ENCODE measurements at places on chromosomes 4 and X.

DNA sequence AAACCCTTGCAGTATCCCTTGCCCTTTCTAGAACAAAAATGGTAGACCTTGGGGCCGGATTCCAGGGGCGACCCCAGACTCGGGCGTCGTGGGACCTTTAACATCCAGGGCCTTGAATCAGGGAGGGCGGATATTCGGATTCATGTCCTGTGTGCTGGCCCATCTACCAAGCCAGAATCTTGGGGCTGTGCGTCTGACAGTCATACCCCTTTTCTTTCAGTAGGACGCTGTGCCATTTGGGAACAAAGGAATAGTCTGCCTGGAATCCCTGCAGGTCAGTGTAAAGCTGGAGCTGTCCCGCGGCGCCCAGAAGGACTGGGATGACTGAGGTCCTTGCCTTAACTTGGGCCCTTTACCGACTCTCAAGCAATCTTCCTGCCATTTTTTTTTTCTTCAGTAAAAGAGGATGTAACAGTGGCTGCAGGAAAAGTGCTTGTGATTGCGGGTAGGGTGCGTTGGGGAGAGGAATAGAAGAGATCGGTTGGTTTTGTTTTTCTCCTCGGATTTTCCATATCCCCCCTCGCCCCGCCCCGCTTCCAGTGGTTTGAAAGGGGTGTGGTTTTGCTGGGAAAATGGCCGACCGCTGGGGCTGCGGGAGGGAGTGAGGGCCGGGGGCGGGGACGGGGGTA is 518 bp downstream of the ARMCX1 start:
- DNase-seq: peak; percentile 27

DNA sequence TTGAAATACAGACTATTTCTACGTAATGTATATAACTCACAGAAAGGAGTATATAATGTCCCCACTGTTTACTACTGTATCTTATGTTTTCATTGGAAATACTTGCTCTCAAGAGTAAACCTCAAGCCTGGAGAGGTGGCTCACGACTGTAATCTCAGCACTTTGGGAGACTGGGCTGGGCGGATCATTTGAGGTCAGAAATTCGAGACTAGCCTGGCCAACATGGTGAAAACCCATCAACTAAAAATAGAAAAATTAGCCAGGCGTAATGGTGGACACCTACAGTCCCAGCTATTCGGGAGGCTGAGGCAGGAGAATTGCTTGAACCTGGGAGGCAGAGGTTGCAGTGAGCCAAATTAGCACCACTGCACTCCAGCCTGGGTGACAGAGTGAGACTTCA is 92.8 kb downstream of the COL25A1 start:
- no peak for DNase-seq

GRCh38 chrX:10043386-10043785 is 76.2 kb downstream of the CLDN34 start:
- DNase-seq: no peak

GRCh38 chr4:108181704-108182103 is 13.0 kb upstream of the LEF1 start:
- no peak for DNase-seq

DNA sequence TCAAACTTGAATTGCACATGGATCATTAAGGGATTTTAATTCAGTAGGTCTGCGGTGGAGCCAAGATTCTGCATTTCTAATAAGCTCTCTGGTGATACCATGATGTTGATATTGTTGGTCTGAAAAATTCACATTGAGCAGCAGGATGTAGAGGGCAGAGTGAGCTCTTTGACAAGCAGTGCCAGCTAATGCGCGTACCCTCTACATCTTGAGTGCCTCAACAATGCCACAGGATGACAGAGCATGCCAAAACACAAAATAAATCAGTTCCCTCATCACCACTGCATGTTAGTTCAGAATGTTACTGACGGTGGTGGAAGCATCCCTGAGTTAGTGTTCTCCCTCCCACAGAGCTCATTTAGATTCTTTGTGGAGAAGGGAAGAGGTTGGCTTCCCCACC is 23.5 kb downstream of the IL1RAPL1 start:
- no peak for DNase-seq

- no peak for DNase-seq
Observed at GRCh38 chr4:116374815-116375214, 710.6 kb downstream of the TRAM1L1 start.

- no peak for DNase-seq
Observed at GRCh38 chr4:114385195-114385985, 213.2 kb upstream of the UGT8 start.

- peak; percentile 19 for DNase-seq
Observed at GRCh38 chrX:150692831-150693724, at the start of gene MTMR1. TSS of gene MTMR1 (plus strand) at chrX:150693396. CDS start at chrX:150693531, 135 bp downstream.

DNA sequence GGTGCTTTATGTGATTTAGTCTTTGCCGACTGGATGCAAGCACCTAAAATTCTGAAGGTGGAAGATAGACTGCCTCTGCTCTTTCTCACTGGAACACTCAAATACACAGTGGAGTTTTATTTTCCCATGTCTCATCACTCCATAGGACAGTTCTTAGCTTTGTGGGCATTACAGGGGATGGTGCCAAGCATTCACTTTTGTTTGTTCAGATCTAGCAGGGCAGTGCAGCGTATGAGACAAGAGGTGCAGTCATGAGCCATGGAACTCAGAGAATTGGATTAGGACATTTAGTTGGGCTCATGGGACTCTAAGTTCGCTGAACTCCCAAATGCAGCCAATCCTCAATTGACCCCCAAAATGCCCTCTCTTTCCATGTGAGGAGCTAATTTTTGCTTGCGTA is 1136.9 kb upstream of the PRKX start:
- DNase-seq: no peak

DNA sequence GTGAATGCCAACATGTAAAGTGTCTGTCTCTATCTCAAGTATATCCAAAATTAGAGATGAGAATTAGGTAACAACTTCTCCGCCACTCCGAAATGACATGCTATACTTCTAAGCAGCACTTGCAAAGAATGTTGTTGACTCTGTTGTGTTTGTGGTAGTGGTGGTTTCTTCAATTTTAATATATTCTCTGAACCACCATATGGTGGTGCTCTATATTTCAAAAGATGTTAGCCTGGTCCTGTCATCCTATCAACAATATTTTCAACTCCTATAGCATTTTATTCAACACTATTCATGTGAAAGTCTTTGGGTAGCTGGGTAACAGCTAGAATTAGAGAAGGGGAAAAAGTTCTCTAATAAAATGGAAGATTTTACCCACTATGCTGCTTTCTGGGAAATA is 1622.8 kb upstream of the IGFBP7 start:
- peak; percentile 14 for DNase-seq

GRCh38 chrX:106481341-106481740 is 130.4 kb upstream of the RADX start:
- DNase-seq: peak; percentile 11

DNA sequence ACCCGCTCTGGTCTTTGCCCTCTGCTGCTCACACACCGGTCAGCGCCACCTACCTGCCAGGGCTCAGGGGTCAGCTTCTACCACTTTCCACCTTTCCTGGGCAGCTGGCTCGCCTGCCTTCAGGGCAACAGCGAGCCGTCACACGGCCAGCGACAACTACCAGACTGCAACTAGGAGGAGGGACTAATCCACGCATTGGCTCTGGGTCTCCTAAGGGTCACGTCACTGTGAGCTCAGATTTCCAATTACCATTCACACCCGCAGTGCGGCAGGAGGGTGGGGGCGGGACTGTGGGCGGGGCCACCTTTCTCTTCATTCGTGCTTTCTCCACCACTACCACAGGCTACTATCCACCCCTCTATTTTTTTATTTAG is at the start of gene BEX5:
BEX5 (minus strand) TSS at position 172 of the 374 bp plus-strand sequence. CDS start 1,712 bp downstream, outside the sequence.
- DNase-seq: peak; percentile 65

GRCh38 chrX:54921427-54922021 is 900 bp downstream of the TRO start:
- DNase-seq: peak; percentile 54

DNA sequence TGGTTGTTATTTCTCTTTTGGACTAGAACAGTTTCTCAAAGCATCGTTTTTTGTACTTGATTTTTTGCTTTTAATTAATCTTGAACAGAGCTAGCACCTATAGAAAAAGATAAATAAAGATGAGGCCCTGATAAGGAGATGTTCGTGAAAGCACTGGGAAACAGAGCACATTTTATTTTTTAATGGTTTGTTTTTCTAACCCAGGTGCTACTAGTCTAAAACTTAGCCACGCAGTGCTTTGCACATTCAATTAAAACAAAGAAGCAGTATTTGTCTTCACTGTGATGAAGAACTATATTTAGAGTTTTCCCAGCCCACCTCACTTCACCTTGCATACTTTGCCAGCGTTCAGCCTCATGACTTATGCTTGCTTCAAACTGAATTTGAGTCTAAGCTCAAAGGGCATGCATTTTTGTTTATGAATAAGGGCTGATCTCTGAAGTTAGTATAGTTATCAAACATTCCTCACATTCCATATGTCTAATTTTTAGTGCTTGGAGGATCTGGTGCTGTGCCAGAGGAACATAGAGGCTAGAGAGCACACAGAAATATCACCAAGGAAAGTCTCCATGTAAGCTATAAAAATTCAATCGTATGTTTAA is 76.7 kb downstream of the WWC2 start:
- DNase-seq: no peak

- DNase-seq: no peak
Observed at GRCh38 chrX:106670631-106671030, 55.9 kb upstream of the RNF128 start.

DNA sequence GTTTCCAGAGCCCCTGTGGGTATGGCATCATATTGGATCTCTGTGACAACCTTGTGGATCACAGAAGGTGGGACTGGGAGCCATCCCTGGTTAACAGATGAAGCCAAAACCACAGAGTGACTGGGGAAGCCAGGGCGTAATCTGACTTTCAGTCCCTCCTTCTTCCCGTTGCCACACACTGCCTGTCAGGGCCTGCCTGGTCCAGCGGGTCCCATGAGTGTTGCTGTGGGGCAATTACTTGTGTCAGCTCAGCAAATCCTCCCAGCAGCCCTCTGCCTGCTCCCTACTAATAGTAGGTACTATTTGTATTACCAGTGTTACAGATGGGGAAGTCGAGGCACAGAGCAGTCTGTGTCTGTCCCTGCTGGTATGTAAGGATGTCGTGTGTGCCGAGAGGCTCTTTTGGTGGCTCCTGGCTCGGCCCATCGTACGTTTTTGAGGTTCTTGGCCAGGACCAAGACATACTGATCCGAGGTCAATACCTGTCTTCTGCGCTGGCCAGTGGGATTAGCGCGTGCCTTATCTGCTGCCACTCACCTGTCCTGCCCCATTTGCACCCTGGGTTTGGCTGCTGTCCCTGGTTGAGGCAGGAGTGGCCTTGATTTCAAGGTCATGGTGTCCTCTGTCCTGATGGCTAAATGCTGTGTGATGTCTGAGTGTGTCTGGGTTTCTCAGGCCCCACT is 5.7 kb downstream of the NSG1 start:
- no peak for DNase-seq

- no peak for DNase-seq
Observed at GRCh38 chr4:26455571-26455970, 34.7 kb downstream of the CCKAR start.

DNA sequence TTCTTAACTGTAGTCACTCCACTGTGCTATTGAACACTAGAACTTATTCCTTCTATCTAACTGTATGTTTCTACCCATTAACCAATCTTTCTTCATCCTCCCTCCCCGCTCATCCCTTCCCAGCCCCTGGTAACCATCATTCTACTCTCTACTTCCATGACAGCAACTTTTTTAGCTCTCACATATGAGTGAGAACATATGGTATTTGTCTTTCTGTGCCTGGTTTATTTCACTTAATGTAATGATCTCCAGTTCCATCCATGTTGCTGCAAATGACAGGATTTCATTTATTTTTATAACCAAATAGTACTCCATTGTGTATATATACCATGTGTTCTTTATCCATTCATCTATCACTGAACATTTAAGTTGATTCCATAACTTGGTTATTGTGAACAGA is 186.5 kb downstream of the GABRB1 start:
- DNase-seq: no peak

DNA sequence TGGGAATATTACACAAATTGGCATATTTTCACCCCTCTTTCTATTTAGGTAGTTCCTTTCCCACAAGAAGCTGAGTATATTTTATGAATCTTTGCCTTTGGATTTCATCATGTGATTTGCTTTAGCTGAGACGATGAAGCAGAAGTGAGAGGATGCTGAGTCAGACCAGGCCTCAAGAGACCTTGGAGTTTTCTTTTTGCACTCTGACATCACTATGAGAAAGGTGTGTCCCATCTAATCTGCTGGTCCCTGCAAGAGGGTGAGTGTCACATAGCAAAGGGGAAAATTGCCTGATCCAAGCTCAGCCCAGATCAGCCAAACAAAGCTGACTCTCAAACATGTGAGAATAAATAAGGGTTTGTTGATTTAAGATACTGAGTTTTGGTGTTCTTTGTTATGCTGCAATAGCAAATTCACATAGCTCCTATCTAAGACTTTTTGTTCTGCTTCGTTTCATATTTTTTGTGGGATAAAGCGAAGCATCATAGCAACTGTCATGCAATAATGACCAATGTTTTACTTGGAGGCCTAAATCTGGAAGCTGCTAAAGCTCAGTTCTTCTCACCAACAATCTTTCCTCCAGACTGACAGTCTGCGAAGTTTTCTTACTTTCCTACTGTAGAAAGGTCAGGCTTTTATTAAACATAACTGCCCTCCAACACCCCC is 176.9 kb downstream of the PDHA2 start:
- DNase-seq: no peak

GRCh38 chr4:28548594-28548993 is 1688.0 kb downstream of the STIM2 start:
- DNase-seq: no peak

DNA sequence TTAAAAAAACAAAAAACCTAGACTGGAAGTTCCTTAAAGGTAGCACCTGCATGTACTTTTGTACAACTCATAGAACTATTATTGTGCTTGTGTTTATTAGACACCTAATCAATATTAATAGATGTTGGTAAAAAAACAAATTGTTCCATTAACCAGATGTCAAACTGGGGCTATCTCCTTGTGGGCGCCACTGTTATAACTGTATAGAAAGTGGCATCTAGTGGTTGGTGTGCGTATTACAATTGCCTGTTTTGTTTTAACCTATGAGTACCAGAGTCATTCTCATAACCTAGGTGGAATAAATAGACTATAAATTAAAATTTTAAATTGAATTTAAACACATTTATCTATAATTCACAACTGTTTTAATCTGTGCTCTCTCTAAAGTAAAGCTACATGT is 97.4 kb downstream of the COL4A5 start:
- peak; percentile 58 for DNase-seq

GRCh38 chrX:39854772-39855747 is 242.7 kb downstream of the BCOR start:
- no peak for DNase-seq

DNA sequence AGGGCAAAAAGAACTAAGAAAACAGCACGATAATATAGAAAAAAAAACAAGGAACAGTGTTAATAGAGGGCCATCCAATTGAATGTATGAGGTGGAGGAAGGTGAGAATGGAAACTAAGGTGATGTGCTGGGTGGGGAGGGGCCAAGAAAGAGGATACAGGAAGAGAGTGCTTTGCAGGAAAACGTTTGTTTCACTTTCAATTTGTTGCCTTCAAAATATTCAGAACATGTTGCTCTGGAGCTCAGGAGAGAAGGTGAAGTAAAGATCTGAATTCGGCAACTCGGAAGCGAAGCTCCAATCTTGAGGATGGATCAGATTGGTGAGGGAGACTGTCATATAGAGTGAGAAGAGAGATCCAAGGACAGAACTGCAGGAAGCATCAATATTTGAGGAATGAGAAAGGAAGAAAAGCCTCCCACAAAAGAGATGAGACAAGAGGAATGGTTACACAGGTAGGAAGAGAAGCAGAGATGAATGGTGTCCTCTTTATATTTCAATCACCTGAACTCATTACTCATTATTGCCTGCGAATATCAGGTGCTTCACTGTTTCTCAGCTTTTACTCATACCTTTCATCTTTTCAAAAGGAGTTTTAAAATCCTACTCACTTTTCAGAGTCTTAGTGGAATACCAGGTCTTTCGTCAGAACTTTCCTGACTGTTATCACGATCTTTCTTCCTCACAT is 14.7 kb upstream of the SEC24D start:
- DNase-seq: peak; percentile 8
